ENCODE measurements at places on chromosomes 4 and X. TPM values are rescaled to one million over a fixed set of nuclear protein-coding genes. Genes with fewer than 3 reads are reported as not detected.

The FGB gene
- total RNA-seq = not detected

The KCTD8 gene
- total RNA-seq = not detected

The AWAT2 gene
- not detected for total RNA-seq

The TCEAL6 gene
- total RNA-seq = not detected

The RNF175 gene
- total RNA-seq = not detected

The TRPC3 gene
- 0.82 TPM for total RNA-seq

The STS gene
- 1.1 TPM for total RNA-seq

The MUC7 gene
- total RNA-seq = not detected

The SSR4 gene
- 227 TPM for total RNA-seq

The ANOS1 gene
- not detected for total RNA-seq

The PNMA5 gene
- total RNA-seq = 0.12 TPM

The HELT gene
- not detected for total RNA-seq

The C1QTNF7 gene
- total RNA-seq = not detected

The CNGA1 gene
- not detected for total RNA-seq

The PNMA6F gene
- total RNA-seq = not detected

The HTRA3 gene
- total RNA-seq = not detected

The PNMA6A gene
- 0.89 TPM for total RNA-seq

The TRO gene
- total RNA-seq = 0.91 TPM

The EDA gene
- 15.5 TPM for total RNA-seq

The TSPAN6 gene
- total RNA-seq = not detected

The SPARCL1 gene
- total RNA-seq = not detected

The SYP gene
- 1.4 TPM for total RNA-seq

The SPRY1 gene
- total RNA-seq = 6.4 TPM

The SMARCA1 gene
- not detected for total RNA-seq

The RRH gene
- 0.18 TPM for total RNA-seq

The TMEM33 gene
- 47.8 TPM for total RNA-seq

The TSPAN7 gene
- not detected for total RNA-seq

The IBSP gene
- not detected for total RNA-seq

The PIN4 gene
- 7.1 TPM for total RNA-seq

The USP38 gene
- total RNA-seq = 23.3 TPM

The HSFX4 gene
- total RNA-seq = not detected

The FOXR2 gene
- total RNA-seq = not detected

The CLDN34 gene
- total RNA-seq = not detected

The TEX13D gene
- total RNA-seq = not detected

The P2RY10 gene
- total RNA-seq = 71.6 TPM

The CDX4 gene
- not detected for total RNA-seq

The CETN2 gene
- total RNA-seq = 7.3 TPM

The UBE2K gene
- 67.4 TPM for total RNA-seq

The CFAP99 gene
- total RNA-seq = not detected

The NPY1R gene
- not detected for total RNA-seq

Measured in activated naive CD4-positive, alpha-beta T cell treated with anti-CD3 and anti-CD28 coated beads, Interleukin-2, amount 10 ng/mL, durations not matched to agents 5 hours and 36 hours (primary cell).